Activated CD8-positive, alpha-beta memory T cell treated with anti-CD3 and anti-CD28 coated beads, Interleukin-2, amount 10 ng/mL, durations not matched to agents 7 days and 5 days (primary cell): ENCODE measurements at places on chromosomes 1 and 21. TPM values are rescaled to one million over a fixed set of nuclear protein-coding genes. Genes with fewer than 3 reads are reported as not detected.

DNA sequence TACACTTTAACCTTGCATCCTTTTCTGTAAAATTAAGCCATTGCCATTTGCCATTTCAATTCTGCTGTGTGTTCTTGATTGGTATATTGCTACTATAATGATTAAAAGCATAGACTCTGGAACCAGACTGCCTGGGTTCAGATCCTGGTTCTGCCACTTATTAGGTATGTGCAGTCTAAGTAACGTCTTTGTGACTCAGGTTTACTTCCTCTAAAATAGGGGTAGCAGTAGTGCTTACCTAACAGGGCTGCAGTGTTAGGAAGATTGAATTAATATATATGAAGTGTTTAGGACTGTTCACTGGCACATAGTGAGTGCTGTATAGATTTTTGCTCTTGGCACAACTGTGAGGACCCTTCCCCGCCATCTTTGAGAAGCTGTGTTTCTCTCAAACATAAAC, 4.4 kb downstream of the CDC42 start:
- no peaks in the 10 kb centered on the region for H3K27me3 ChIP-seq
- peak overlapping the region; percentile 15 for H3K27ac ChIP-seq

The NUP210L gene
- not detected for total RNA-seq

DNA sequence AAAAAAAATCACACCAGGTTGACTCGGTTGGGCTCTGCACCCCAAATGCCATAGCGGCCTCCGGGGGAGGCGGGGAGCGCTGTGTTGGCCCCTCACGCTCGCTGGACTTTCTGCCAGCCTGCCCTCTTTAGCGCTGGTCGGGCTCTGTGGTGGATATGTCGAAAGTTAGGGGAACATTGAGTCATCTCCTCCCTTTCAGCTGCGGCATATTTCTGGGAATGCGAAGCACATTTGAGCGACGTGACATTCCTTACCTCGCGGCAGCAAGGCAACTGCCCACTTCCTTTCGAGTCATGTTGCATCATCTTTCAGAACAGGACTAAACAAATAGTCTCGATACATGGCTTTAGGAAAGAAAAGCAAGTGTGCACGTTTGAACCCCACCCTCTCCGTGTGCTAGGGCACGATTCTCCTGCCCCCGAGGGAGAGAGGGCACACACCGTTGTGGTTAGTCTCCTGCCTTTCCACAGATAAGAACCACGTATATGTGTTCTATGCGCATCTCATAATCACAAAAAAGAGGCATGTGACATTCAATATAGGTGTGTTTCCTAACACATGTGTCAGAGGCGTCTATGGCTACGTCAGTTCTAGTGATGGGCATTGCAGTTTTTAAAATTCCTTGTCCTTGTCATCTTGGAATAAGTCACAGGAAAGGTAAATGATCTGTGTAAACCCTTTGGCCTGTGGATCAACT, 105.9 kb upstream of the SLC45A1 start:
- H3K27ac ChIP-seq: peak overlapping the region; percentile 74
- peaks cover 1% of the 10 kb centered on the region for H3K36me3 ChIP-seq

DNA sequence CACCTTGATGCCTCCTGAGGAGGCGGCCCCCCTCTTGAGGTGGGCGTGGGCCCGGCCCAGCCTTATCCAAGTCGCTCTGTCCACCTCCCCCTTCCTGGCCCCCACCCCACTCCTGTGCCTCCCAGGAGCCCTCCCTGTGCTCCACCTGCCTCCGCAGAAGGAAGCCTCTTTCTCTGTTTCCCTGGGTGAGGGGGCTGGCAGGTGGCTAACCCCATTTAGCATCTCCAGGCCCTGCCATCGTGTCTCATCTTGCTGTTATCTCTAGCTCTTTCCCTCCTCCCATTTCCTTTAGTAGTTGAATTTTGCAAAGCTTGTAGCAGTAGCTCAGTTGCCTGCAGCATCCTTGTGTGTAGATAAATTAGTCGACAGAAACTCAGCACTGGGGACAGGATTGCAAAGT, 7.2 kb downstream of the RNF187 start:
- no peak overlapping the region for H3K27ac ChIP-seq
- no peak for DNase-seq
- peaks cover 76% of the 10 kb centered on the region for H3K36me3 ChIP-seq
- peaks cover 55% of the 10 kb centered on the region for H3K4me1 ChIP-seq

- no peaks in the 10 kb centered on the region for H3K36me3 ChIP-seq
- H3K4me3 ChIP-seq: no peak overlapping the region
- no peak for DNase-seq
- H3K27me3 ChIP-seq: no peaks in the 10 kb centered on the region
These were observed 25.4 kb downstream of the OLFM3 start for GRCh38 chr1:101971304-101971703.

The LRRC71 gene
- not detected for total RNA-seq

- no peak overlapping the region for H3K4me3 ChIP-seq
- no peaks in the 10 kb centered on the region for H3K36me3 ChIP-seq
- DNase-seq: no peak
- H3K4me1 ChIP-seq: no peaks in the 10 kb centered on the region
- no peaks in the 10 kb centered on the region for H3K27me3 ChIP-seq
- no peak overlapping the region for H3K27ac ChIP-seq
These were observed 239.3 kb downstream of the SIPA1L2 start for GRCh38 chr1:232390590-232390989.
